ENCODE measurements at places on chromosomes 3 and 15.

DNA sequence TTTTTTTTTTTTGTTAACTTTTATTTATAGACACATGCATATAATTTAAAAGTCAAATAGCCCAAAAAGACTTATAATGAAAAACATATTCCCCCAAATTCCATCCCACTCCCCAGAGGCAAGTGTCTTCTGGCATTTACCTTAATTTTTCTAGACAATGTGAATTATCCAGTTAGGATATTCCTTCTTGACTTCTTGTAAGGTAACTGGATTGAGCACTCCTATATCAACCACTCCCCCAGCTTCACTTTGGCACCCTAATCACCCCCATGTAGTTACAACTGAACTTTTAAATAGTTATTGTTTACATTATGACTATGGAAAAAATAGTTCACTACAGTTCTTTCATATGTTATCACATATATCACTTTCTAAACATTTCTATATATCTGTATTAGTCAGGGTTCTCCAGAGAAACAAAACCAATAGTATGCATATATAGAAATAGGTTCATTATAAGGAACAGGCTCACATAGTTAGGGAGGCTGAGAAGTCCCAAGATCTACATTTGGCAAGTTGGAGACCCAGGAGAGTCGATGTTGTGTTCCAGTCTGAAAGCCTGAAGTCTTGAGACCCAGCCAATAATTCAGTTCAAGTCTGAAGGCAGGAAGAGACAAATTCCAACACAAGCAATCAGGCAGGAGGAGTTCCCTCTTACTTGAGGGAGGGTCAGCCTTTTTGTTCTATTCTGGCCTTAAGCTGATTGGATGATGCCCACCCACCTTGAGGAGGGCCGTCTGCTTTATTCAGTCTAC is 175.8 kb downstream of the THSD4 start:
- no peak for DNase-seq

DNA sequence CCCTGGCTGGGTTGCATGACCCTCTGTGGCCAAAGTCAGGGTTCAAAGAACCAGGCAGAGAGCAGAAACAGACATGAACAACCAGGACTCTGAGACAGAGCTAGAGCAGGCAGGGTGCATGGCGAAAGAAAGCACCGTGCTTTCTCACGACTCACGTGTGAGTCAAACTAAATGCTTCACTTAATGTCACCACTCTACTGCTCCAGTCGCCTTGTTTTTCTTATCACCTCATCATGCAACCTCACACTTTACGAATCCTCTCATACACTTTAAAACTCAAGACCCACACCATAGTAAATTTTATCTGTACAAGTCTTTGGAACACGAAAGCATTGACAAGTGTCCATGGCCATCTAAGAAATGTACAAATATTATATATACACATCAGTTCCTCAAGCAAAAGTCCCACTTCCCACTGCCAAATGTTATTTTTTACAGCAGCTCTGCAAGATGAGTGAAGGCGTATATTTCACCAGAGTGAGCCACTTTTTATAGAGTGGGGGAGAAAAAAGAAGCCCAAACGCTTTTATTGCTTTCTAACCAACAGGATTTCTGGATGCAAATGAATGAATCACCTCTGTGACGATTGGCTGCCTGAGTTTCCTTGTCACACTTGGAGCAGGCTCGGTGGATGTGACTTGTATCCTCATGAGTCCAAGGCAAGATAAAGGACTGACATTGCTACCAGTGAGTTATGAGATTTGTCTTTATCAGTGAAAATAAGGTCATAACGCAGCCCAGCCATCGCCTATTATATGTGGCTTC is 16.0 kb upstream of the MEGF11 start:
- no peak for DNase-seq

DNA sequence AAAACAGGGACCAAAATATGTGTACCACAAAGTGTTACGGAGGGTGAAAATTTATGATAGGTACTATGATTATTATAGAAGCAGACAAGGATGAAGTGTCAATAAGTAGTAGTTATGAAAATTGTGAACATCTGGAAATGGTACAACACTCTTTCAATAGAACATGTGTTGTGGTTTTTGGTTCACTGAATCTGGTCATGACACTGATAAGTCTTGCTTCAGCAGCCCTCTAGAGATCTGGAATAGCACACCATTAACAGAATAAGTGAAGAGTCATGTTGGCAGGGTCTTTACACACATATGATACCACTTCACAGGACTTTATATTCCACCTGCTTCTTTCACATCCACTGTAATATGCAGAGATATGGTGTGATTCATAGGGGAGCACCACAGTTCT is 985.2 kb upstream of the SEMA6D start:
- DNase-seq: no peak

DNA sequence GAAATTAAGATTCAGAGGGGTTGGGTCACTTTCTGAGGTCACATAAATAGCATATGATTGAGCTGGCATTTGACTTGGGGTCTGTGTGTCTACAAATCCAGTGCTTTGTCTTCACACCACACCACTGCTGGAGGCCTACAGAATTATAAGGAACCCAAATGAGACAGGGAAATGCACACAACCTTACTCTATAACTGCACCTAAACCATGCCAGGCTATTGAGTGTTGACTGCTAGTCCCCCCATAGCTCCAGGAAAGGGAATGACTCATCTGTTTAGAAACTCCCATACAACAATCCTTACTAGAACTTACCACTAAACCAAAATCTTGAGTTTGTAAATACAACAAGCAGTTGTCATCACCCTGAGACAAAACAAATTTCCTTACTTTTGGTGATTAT is 16.9 kb upstream of the TSC22D2 start:
- no peak for DNase-seq
